Cerebellar cortex (tissue), 1 donor: ENCODE measurements at places on chromosomes 4 and X.

GRCh38 chr4:39166669-39167068 lies 15.7 kb upstream of the WDR19 start:
- no peak for DNase-seq

DNA sequence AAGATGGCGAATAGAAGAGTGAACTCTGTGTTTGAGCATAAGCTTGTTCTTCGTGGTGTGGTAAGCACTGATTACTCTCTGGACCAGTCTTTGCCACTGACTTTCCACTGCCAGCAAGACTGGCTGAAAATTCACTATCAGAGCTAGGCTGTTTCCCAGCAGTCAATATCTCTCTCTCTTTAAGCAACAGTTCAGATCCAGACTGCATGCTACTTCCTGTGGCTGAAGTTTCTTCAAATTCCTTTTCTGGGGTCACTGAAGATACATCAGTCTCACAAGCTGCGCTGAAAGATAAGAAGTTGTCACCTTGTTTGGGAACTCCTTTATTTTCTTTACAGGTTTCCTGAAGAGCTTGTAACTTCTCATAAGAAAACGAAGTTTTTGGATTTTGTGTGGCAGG lies 54.0 kb upstream of the FAM120C start:
- DNase-seq, result no peak

DNA sequence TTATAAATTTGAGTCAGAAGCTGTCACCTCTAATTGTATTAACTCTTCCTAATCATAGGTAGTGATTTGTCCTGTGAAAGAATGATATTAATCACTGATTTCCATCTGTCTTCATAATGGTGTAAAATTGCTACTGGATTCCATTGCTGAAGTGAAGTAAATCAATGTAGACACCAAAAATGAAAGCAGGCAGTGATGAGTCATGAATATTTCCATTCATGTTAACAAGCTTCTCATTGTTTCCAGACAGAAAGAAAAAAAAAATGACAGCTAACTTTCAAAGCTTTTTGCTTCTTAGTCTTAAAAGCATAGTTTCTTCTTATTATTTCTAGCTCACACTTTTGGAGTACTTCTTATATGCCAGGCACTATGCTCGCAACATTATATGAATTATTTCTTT lies 21.5 kb downstream of the FAM114A1 start:
- no peak for DNase-seq

- no peak for DNase-seq
Observed at GRCh38 chr4:7622371-7622770, 187.6 kb upstream of the PSAPL1 start.

GRCh38 chrX:33053001-33053400 lies 158.3 kb downstream of the DMD start:
- no peak for DNase-seq

DNA sequence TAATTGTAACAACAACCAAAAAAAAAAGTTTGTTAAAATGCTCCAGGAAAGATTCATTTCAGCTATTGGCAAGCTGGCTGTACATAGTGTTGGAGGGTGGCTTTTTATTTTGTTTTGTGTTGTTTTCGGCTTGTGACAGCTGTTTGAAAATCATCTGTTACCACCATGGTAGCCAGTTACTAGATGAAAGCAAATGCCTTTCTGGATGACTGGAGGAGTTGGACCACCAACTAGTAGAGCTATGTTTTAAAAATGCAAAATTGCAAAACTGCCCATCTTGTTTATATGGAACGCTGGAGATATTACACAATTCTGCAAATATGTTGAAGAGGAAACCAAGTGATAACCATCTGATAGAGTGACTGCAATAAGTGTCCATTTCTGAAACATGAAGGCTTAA lies 53.2 kb upstream of the TNIP3 start:
- no peak for DNase-seq

GRCh38 chr4:55635741-55636655 lies at the start of gene NMU:
NMU (minus strand) TSS chr4:55636298; CDS start chr4:55636192, 106 bp downstream.
- no peak for DNase-seq

DNA sequence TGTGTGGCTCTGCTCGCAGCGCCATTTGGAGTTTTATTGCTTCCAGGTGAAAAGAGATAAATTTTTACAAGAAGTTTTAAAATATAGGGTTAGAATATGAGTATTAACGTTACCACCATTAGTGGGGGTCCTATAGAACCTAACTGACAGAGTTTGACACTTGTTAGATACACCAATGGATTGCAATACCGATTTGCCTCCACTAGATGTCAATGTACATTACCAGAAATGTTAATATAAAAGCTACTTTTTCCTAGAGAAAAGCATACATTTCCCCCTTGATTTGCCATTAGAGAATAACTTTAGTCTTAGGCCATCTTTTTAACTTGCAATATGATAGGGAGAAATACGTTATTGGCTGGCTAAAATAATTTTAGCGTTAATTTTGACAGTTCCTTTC lies 108.4 kb downstream of the LINC00632 start:
- peak; percentile 0 for DNase-seq

DNA sequence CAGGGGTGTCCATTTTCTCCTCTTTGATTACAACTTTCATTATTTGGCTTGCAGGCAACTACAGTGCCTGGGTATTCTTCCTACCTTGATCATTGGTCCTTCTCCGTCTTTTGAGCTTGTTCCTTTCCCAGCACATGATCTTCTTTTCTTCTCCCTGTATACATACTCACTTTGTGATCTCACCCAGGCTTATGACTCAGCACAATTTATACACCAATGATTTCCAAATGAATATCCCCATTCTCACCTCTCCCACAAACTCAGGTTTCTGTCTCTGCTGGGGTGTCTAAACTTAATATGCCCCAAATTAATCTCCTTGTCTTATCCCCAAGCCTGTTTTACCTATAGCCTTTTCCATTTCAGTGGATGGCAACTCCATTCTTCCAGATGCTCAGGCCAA lies 19.5 kb upstream of the C4orf54 start:
- no peak for DNase-seq

GRCh38 chr4:123206016-123206415 lies 190.6 kb upstream of the SPRY1 start:
- no peak for DNase-seq

DNA sequence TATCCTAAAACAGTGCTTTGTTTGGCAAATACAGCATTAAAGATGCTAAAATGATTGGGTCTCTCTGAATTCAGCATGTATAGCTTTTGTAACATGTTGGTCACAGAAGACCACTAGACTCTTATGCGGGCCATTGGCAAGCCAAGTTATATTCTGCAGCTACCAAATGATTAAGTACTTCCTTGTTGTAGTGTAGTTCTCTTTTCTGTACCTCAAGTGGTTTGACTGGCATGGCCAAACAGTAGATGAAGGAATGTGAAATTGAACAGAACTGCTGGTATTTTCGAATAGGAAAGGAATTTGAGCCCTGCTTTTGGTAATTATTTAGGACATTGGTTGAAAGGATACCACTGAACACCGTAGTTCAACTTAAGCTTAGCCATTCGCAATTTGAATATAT lies 193.9 kb upstream of the GPC4 start:
- no peak for DNase-seq

DNA sequence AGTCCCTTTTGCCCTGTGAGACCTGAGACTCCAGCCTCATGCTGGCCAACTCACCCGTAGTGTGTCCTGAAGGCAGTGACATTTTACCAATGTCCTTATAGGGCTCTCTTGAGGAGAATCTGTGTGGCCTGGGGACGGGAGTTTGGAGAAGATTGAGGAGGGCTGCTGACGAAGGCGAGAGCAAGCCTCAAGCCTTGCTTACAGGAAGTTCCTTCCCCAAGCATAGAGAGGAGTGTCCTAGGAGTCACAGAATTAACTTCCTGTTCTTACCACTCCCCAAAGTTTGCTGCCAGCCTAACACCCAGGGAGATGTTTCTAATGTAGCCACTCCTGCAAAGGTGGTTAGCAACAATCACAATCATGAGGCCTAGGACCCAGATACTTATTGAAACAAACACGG lies at the start of gene NXF3:
TSS of gene NXF3 (minus strand) at position 202 of the 400 bp plus-strand sequence. CDS start at position 82, 120 bp downstream.
- DNase-seq, result no peak

DNA sequence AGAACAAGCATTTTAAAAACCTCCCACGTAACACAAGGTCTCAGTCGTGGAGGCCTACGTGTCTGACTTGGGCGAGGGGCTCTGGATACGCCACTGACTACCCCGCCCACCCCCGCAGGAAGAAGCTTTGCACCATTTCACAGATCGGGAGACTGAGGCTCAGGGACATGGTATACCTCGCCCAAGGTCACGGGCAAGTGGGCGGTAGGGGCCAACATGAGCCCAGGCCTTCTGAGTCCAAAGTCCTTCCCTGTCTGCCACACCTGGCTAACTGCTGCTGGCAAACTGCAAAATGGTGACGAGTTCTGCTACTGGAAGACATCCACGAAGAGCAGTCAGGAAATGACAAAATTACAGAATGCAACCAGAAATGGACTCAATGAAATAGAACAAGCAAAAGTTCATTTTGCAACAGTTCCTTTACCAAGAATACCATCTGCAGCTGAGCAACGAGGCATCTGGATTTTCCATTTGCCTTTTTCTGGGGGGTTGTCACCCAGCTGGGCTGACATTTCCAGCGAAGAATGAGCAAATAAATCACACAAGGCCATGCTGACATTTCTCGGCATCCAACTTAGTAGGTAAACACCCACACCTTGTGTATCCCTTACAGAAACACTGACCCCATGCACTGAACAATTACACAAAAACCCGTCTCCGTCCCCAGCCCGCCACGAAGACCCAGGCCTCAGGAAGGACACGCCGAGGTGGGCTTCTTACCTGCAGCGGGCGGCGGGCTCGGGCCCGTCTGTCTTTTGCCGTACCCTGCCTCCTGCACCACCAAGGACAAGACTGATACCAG lies 70.2 kb upstream of the AFAP1 start:
- DNase-seq, result no peak

DNA sequence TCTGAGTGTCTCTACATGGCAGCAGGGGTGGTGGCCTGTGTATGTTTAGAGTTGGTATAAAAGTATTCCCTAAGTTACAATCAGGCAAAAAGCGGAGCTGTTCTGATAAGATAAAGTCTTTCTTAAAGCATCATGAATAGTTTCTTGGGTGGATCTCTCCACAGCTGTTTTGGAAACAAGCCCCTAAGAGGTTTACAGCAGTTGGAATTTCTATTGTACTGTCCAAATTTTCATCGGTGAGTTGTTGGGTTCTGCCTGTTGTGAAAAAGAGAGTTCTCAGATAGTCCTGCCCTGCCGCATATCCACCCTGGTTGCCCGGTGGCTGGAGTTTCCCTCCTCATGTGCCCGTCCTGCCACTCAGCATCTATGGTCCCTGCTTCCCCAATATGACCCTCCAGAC lies 50.1 kb downstream of the C4orf51 start:
- no peak for DNase-seq

- DNase-seq, result no peak
Observed at GRCh38 chrX:150361070-150361776, 1.9 kb upstream of the MAMLD1 start.

DNA sequence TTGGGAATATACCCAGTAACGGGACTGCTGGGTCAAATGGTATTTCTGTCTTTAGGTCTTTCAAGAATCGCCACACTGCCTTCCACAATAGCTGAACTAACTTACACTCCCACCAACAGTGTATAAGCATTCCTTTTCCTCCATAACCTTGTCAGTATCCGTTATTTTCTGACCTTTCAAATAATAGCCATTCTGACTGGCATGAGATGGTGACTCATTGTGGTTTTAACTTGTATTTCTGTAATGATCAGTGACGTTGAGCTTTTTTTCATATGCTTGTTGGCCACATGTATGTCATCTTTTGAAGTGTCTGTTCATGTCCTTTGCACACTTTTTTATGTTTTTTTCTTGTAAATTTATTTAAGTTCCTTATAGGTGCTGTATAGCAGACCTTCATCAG lies 81.2 kb downstream of the ADAM29 start:
- DNase-seq, result no peak

GRCh38 chr4:128241425-128241913 lies 46.1 kb downstream of the PGRMC2 start:
- DNase-seq, result peak; percentile 78

DNA sequence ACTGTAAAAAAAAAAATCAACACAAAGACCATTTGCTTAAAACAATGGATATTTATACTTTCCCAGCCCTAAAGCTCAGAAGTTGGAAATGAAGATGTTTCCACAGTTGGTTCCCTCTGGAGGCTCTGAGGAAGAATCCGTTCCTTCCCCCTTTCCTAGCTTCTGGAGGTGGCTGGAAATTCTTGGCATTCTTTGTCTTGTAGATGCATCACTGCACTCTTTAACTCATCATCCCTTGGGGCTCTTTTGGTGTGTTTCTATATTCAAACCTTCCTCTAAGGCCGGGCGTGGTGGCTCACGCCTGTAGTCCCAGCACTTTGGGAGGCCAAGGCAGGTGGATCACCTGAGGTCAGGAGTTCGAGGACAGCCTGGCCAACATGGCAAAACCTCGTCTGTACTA lies 78.7 kb downstream of the VCX3A start:
- DNase-seq, result no peak

DNA sequence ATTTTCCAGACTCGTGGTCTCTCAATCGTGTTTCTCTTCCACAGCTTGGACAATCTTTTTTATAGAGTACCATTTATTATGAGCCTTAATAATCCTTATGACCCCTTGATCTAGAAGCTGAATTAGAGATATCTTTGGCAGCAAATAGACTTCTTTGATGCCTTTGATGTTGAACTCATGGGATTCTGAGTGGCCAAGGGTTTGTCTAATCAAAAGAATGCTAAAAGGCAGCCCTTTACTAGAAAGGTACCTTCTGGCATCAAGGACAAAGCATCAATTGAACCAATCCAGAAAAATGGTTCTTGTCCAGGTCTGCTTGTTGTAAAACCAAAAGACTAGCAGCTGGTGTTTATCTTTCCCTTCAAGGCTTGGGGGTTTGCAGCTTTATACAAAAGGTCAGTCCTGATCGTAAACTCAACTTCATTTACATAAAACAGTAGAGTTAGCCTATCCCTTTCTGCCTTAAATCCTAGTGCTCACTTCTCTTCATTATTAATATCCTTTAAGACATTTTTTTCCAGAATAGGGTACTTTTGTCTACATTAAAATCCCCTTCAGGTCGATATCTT lies 411.3 kb downstream of the FAT4 start:
- DNase-seq, result no peak
